Activated CD4-positive, alpha-beta T cell treated with anti-CD3 and anti-CD28 coated beads for 4 hours (primary cell): ENCODE measurements at places on chromosomes 7 and 10.

DNA sequence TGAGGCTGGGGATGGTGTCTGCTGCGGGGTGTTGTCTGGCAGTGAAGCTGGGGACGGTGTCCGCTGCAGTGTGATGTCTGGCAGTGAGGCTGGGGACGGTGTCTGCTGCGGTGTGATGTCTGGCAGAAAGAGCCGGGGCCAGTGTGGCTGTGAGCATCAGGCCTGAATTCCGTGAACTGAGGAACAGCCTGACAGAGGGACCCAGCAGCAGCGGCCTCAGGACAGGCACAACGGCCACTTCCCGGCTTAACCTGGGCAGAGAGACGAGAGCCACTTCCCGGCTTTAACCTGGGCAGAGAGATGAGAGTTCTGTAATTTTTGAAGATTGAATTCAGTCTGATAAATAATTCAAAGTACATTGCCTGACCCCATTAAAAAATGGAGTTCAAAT lies 321.2 kb downstream of the PTPRN2 start:
- no peak for DNase-seq

- DNase-seq = no peak
Observed at GRCh38 chr7:157579425-157579824, 242.6 kb downstream of the DNAJB6 start.

GRCh38 chr10:94123258-94123995 lies 129.7 kb downstream of the PLCE1 start:
- DNase-seq = no peak

DNA sequence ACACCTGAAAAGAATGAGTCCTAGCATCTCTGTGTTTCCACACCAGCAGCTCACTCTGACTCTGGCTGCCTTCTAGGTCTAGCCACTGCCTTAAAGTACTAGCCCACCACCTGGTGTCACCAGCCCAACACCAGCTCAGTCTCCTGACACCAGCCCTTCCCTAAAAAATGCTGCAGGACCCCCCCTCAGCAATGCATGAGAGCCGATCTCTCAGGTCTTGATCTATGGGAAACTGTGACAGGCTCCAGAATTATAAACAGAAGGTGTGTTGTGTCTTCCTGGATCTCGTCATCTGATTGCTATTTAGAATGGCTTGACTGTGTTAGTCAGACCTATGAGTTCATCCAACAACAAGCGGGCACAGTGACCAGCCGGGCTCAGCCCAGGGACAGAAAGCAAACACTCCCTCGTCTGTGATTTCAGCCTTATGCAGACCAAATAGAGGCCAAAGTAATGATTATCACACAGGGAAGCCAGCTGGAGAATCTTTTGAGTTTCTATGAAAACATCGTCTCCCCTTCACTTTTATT lies 66.6 kb downstream of the CUBN start:
- no peak for DNase-seq

DNA sequence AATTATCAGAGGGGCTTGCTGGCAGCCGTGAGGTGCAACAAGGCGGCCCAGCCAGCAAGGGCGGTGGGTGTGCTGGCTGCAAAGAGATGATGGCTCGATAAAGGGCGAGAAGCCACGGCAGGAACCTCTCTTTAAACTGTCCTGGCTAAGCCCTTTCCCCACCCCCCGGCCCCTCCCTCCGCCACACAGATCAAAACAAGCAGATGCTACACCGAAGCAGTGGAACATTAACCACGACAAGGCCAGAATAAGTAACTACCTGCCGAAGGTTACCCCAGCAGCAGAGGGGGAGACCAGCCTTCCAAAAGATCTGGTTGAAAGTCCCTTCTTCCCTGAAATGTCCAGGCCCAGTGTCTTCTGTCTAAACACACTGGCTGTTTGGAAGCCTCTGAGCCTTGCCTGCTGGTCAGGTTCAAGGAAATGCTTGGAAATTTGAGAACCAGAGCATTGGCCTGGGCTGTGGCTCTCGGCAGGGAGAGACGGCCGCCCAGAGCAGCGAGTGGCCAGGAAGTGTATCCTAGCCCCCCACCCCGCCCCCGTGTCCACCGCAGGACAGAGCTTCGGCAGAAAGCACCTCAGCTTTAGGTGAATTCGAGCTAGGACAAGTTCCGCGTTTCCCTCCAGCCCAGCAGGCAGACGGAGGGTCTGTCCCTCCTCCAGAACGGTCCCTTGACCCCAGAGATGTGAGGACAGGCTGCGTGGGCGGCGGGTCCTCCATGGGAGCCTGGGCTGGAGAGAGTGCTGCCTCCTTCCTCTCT lies 2.1 kb downstream of the FAM20C start:
- no peak for DNase-seq

GRCh38 chr7:49706106-49706505 lies 67.3 kb upstream of the VWC2 start:
- no peak for DNase-seq

DNA sequence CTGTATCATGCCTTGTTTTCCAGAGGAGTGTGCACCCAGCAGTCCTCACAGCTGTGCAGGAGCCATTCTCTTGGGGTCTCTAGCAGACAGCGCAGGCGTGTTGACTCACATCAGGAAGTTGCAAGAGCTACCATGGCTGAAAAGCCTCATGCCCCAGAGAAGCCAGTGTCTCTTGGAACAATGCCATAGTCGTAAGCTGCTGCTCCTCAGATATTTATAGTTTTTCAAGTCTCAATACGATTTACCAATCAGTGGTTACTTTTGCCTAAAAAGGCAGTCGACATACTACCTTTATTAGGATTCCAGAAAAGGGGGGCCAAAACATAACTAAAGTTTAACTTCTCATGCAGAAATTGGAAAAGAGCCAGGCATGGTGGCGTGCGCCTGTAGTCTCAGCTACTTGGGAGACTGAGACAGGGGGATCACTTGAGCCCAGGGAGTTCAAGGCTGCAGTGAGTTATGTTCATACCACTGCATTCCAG lies 407.7 kb downstream of the PARD3 start:
- no peak for DNase-seq

GRCh38 chr7:121537031-121537430 lies 140.9 kb upstream of the FAM3C start:
- no peak for DNase-seq

DNA sequence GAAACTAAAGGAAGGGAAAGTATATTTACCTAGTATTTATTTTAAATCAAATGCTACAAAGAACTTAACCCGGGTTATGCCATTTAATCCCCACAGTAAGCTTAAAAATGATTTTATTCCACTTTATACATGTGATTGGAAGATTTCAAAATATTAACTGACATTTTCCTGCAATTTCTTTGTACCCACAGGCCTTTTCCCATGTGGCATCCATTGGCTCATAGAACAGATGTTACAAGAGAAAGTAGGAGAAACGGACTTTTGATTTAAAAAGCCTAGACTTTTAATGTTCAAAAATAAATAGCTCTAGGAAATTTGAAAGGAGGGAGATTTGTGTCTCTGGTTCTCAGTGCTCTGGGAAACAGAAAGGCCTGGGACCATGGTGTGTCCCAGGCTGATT lies 807.9 kb downstream of the KCNMA1 start:
- DNase-seq = no peak

GRCh38 chr7:116021237-116021636 lies 9.3 kb downstream of the TFEC start:
- DNase-seq = no peak

GRCh38 chr7:104241135-104241534 lies 33.3 kb upstream of the ORC5 start:
- no peak for DNase-seq

DNA sequence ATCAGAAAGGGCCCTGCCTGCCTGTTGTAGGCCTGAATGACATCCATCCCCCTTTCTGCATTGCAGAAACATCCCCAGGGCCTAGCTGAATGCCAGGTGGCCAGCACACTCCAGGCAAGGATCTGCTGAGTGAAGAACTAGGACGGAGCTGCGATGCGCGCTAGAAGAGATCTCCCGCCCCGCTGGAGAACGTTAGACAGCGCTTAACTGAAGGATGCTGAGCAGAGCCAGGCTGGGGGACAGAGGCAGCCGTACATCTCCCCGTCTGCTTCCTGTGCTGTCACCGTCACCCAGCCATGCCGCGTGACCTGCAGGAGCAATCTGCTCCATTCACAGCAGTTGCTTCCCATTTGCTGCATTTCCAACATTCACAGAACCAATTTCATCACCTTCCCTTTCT lies 73.3 kb downstream of the FAM53B start:
- no peak for DNase-seq

DNA sequence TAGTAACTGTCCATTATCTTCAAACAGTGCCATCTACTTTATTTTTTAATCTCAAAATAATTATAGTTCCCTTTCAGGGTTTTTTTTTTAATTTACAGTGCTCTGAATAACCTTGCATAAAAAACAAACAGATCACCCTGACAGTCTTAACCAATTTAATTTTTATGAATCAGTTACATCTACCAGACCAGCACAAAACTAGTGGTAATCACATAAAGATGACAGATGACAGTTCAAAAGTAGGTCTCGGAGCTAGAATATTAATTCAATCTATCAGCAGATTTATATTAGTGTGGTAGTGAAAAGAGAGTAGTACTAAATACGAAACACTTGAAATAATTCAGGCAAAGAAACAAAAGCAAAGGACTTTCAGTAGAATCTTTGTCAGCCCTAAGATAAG lies 53.9 kb downstream of the COL28A1 start:
- no peak for DNase-seq

- no peak for DNase-seq
Observed at GRCh38 chr7:2635810-2636701, 4.3 kb downstream of the TTYH3 start.

DNA sequence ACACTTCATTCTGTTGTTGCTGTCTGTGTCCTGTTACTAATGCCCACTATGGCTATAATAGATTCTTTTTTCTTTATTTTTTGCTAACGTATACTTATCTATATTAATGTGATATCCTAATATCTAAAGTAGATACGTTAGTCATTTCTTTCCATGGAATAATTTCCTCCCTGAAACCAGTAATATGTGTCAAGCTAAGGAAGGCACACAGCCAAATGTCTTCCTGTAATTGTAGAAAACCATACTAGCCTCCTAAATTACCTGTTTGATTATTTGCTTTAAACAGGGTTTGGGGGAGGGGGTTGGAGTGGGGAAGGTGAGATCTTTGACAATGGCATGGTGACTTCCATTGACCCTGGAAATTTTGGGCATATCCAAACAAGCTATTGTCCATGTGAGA lies 56.4 kb downstream of the THNSL1 start:
- DNase-seq = no peak

DNA sequence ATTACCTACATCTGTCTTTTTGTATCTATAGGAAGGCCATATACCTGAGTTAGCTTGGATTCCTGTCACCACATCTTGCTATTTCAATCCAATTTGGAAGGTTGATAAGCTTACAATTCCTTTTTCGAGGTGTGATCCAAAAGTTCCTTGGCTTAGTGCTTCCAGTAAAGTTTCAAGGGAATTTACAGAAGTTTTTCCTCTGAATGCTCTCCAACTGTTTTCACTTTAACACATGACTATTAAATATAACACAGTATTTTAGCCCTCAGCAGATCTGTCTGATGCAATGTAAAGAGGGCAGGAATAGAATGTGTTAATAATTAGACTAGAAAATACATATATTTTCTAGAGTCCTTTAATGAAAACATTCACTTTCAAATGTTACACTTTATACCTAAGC lies 171.4 kb downstream of the DKK1 start:
- DNase-seq = no peak

- no peak for DNase-seq
Observed at GRCh38 chr10:70355051-70356021, 27.1 kb downstream of the LRRC20 start.

DNA sequence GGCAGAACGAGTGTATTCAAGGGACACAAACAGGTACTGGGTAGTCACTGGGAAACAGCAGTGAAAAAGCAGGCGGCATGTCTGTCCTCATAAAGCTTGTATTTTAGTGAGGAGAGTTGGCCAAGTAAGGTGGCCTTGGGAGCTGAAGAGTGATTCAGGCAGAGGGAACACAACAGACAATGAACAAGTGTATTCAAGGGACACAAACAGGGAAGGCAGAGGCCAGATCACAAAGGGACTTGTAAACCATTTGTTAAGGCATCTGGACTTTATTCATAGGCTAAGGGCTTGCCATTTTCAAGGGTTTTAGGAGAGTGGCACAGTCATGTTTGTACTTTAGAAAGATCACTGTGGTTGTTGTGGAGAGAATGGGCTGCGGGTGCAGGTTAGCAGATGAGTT lies 49.0 kb downstream of the LRMDA start:
- no peak for DNase-seq

DNA sequence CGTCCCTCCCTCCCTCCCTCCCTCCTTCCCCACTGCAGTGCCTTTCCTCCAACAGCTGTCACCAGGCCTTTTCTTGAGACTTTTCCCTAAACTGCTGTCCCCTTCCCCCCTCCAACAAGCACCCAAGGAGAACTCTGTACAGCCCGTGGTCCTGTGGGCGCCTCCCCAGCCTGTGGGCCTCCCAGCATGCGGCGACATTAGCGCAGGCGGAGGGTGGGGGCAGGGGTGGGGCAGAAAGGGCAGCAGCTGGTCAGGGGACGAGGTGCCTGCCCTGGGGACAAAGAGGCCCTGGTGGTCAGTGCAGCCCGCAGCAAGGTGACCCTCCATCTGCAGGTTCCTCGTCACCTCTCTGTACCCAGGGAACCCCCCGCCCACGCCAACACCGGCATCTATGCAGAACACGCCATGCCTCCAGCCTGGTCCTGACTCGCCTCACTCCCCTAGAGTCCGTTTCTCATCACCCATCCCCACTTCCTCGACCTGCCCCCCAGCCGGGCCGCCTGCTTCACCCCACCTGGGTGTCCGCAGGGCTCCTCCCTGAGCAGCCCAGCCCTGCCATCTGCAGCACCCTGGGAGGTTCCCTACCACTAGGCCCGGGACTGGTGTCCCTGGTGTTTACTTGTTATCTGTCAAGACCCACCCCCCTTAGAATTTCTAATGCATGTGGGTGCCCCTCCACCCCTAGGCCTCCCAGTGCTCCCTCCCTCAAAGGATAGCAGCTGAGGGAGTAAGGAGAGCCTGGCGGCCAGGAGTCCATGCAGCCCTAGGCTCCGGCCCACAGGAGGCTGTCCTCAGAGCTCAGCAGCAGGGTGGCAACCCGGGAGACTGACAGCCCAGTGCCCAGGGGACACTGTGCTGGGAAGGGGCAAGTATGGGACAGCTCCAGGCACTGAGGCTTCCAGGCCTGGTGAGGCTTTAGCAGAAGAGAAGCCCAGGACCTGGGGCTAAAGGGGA lies 147.8 kb downstream of the ARHGAP22 start:
- no peak for DNase-seq

DNA sequence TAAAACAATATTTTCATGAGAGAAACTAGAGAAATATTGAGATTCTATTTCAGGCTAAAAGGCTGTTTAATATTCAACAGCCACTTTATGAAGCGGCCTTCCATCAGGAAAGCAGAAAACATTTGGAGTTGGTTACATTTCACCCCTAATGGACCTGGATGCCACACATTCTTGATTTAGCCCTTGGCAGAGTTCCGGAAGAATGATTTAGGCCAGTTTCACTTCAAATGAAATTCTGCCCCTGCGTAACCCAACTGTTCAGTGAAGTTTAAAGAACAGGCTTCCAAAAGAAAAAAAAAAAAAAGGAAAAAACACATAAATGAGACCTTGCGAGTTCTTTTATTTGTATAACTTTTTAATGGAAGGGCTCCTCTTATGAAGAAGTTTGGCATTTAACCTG lies 239.2 kb upstream of the AKR1E2 start:
- DNase-seq = no peak
